ENCODE measurements at places on chromosomes 5 and 9.

- DNase-seq = no peak
These were observed 71.7 kb upstream of the RUFY1 start for GRCh38 chr5:179478624-179479023.

GRCh38 chr5:117131876-117132275, 557.3 kb upstream of the SEMA6A start:
- no peak for DNase-seq

- no peak for DNase-seq
These were observed 19.6 kb upstream of the RNF20 start for GRCh38 chr9:101514071-101514470.

DNA sequence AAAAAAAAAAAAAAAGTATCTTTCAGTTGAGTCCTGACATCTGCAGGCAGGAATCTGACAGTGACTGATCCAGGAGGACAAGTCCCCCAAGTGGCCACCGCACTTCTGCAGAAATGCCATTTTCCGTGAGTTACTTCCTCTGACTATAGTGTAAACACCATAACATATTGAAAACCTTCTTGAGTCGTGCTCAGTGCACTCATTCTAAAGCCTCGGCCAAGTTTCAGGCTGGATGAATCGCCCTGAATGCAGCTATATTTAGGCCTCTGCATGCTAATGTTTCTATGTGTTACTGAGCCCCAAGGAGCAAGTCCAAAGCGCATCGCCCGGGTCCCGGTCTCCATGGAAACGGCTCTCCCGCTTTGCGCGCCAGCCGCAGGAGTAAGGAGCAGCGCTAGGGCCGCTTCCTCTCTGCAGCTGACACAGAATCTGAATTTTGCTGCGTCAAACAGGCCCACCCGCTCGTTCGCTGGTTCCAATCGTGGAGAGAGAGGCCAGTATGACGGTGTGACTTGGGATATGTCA, 335.4 kb downstream of the MSX2 start:
- no peak for DNase-seq

GRCh38 chr5:108661590-108662219, 86.0 kb upstream of the FER start:
- DNase-seq = no peak

DNA sequence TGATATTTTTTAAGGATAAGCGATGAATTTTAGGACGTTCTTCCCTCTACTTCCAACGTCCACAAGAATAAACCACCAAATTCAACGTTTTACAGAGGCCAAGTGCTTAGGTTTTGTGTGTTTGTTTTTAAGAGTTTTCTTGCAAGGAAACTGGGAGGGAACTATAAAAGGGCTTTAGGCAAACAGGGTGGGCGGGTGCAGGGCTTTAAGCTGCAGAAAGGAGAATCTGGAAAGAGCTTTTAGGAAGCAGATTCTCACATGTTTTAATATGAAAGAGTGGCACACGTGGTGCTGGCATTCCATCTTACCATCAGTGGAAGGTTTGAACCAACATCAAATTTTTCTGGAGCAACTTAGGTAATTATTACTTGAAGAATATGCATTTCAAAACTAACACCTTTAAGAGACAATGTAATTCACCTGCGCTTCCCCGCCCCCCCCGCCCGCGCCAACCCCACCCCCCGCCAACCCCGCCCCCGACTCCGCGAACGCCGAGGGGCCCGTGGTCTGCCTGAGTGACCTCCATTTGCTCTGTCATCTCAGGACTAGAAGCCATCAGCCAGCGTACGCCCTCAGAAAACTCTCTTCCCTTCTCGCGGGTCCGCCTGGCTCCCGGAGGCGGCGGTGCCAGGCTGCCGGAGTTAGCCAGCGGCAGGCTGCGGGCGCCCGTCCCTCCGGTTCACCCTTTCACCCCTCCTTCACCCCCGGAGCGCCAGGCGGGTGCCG, 911 bp upstream of the PIK3R1 start:
- no peak for DNase-seq

DNA sequence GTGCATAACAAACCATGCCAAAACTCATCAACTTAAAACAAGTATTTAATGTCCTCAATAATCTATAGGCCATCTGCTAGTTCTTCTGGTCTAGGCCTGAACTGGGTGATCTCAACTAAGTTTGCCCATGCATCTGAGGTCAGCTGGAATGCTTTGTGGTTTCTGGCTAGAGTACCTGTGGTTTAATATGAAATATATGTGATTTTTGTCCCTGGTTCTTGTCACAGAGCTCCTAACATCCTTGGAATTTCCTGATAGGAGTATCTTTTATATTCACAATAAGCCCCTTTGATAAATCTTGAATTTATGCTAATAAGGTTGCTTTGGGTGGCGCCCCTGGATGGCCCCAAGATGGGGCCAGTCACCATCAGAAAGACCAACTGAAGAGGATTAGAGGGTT, 535.9 kb downstream of the DNAH5 start:
- DNase-seq = no peak

- DNase-seq = no peak
These were observed 68.5 kb downstream of the DROSHA start for GRCh38 chr5:31463351-31463750.

DNA sequence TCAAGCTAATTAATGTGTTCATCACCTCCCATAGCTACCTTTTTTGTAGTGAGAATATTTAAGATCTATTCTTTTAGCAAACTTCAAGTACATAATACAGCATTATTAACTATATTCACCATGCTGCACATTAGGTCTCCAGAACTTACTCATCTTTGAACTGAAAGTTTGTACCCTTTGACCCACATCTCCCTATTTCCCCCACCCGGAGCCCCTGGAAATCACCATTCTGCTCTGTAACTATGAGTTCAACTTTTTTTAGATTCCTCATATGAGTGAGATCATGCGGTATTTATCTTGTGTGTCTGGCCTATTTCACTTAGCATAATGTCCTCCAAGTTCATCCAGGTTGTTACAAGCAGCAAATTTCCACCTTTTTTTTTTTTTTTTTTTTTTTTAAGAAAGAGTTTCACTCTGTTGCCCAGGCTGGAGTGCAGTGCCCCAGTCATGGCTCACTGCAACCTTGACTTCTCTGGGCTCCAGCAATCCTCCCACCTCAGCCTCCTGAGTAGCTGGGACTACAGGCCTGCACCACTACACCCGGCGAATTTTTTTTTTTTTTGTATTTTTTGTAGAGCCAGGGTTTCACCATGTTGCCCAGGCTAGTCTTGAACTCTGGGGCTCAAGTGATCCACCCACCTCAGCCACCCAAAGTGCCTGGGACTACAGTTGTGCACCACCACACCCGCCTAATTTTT, 100.4 kb upstream of the SAP30L start:
- no peak for DNase-seq

- no peak for DNase-seq
These were observed 99.3 kb downstream of the SLC24A2 start for GRCh38 chr9:19689328-19690101.

DNA sequence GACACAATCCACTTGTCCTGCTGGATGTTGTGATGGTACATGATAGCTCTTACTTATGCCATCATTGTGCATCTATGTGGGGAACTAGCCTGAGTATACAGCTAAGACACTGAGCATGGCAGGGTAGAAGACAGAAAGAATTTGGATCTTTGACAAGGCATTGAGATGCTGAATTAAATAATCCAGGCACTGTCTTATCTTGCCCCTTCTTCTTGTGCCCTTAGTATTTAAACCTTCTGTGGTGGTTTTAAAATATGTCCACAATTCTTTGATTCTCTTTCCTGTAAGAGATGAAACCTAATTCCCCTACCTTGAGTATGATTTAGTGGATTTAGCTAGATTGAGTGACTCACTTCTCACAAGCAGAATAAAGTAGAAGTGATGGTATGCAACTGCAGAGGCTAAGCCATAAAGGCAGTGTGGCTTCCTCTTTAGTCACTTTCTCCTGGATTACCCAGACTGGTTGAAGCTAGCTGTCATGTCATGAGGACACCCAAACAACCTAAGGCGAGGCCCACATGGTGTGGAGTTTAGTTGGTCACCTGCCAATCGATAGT, 174.0 kb upstream of the NREP start:
- no peak for DNase-seq

GRCh38 chr5:78109891-78110324, 184.6 kb downstream of the AP3B1 start:
- DNase-seq = no peak
